Neural crest cell (in vitro differentiated cells): ENCODE measurements at places on chromosomes 1 and 21.

DNA sequence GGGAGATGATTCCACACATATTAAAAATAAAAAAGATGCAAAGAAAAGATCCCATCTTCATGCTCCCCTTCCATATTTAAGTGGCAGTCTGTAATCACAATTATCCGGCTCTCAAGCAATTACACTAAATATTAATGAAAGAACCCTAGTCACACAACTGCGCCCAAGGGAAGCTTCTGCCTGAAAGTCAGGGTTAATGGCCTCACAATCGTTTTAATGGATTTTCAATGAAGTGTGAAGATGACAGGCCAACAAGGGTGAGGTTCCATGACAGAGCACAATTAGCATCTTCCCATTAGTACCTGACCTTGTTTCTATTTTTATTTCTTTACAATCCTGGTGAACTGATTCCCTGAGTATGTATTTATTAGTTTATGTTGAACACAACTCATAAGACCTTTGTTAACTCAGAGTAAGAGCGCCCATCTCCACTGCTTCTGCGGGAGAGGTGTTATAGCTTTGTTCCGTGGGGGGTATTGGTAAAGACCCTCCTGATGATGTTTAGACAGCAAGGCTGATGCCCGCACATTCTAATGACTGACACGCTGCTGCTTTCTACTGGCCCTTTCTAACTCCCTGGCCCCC, 80.9 kb downstream of the IER5 start:
- no peak for DNase-seq

DNA sequence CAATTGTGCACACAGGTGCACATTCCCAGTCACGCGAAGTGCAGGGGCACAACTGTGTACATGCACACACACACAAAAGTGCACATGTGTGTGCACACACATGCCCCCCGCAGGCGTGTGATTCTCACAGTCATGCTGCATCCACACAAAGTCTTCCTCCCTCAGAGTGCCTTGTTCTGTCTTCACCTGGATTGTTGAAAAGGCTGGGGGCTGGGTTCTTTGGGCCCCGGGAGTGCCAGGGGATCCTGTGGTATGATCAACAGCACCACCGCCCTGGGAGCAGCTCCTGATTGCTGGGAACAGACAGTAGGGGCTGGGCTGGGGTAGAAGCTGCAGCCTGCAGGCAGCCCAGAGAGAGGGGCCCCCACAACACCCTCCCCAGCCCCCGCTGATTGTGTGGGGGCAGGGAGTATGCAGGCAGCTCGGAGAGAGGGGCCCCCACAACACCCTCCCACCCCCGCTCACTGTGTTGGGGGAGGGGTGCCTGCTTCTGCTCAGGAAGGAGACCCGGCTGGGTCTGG, 3.4 kb downstream of the COL18A1 start:
- no peak for DNase-seq

- DNase-seq = no peak
Observed at GRCh38 chr1:70112838-70113237, 92.5 kb downstream of the LRRC40 start.

DNA sequence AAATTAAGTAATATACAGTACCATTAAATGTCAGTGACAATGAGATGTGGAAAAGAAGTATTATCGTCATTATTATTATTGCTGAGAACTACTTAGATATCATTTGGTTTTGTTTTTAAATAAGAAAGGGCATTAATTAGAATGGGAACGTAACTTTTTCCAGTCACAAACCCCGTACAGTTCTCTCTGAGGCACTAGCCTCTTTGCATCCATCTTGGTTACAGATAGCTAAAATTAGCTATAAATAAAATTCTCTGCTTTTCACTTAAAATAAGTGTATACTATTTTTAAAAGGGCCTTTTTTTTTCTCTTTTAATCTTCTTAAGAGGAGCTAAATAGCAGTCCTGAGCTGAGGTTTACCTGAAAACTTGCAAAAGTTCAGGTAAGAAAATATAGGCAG, 7.6 kb downstream of the PTGS2 start:
- DNase-seq = no peak

DNA sequence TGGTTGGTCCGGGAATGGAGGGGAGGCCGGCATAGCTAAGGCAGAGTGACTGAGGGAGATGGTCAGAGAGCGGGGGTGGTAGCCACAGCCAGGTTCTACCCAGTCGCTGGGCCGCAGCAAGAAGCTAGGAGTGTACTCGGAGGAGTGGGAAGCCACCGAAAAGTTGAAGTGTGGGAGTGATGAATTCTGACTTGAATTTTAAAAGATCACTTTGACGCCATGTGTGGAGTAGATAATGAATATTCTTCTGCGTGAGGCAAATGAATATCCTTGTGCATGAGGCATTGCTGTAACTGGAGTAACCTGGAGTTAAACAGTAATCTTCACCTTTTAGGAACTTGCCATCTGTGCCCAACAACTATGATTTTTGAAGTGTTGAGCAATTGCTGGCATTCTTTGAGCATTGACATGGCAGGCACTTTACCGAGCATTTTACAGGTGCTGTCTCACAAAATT, 6.9 kb downstream of the CTPS1 start:
- no peak for DNase-seq

- no peak for DNase-seq
Observed at GRCh38 chr1:24903955-24904730, 25.9 kb downstream of the RUNX3 start.

DNA sequence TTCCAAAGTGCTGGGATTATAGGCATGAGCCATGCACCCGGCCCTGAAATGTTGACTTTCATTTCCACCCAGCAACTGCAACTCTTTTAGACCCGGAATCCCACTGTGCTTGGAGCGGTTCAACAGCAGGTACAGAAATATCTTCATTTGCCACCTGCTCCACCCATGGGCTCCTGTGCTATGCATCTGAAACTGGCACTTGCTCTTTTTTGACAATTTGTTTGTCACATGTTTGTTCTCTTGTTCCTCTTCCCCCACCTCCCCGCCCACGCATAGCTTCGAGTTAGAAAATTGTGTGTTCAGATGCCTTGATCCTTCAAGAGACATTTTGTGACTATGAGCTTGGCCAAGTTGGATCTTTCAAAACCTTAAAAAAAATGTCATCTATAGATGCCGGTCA, 2.4 kb upstream of the IFNLR1 start:
- no peak for DNase-seq

- DNase-seq = no peak
Observed at GRCh38 chr21:16768096-16768495, 744.7 kb upstream of the CXADR start.

DNA sequence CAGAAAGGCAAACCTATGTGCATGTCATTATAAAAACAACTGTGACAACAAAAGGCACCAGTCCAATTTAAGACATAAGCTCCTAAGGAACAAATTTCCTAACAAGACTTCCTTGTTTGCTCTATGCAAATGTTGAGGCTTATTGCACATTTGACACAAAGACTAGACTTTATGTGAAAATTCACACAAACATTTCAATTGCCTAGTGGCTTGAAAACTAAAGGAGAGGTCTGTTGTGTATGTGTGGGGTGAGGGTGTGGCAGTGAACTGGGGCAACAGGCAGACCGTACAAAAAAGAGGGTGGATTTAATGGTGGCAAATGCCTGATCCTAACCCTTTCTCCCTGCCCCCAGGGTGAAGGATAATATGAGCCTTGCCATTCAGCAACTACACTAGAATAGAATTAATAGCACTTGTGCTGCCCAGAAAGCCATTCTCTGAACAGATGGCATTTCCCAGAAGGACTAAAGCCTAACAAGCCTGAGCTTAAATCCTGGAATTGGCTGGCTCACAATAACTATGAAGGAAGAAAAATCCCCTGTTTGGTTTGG, 73.9 kb downstream of the GLUL start:
- no peak for DNase-seq

DNA sequence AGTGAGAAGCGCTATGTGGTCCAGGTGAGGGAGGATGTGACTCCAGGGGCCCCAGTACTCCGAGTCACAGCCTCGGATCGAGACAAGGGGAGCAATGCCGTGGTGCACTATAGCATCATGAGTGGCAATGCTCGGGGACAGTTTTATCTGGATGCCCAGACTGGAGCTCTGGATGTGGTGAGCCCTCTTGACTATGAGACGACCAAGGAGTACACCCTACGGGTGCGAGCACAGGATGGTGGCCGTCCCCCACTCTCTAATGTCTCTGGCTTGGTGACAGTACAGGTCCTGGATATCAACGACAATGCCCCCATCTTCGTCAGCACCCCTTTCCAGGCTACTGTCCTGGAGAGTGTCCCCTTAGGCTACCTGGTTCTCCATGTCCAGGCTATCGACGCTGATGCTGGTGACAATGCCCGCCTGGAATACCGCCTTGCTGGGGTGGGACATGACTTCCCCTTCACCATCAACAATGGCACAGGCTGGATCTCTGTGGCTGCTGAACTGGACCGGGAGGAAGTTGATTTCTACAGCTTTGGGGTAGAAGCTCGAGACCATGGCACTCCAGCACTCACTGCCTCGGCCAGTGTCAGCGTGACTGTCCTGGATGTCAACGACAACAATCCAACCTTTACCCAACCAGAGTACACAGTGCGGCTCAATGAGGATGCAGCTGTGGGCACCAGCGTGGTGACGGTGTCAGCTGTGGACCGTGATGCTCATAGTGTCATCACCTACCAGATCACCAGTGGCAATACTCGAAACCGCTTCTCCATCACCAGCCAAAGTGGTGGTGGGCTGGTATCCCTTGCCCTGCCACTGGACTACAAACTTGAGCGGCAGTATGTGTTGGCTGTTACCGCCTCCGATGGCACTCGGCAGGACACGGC, 2.2 kb downstream of the CELSR2 start:
- no peak for DNase-seq

- DNase-seq = no peak
Observed at GRCh38 chr1:48741380-48741779, 35.3 kb downstream of the BEND5 start.

DNA sequence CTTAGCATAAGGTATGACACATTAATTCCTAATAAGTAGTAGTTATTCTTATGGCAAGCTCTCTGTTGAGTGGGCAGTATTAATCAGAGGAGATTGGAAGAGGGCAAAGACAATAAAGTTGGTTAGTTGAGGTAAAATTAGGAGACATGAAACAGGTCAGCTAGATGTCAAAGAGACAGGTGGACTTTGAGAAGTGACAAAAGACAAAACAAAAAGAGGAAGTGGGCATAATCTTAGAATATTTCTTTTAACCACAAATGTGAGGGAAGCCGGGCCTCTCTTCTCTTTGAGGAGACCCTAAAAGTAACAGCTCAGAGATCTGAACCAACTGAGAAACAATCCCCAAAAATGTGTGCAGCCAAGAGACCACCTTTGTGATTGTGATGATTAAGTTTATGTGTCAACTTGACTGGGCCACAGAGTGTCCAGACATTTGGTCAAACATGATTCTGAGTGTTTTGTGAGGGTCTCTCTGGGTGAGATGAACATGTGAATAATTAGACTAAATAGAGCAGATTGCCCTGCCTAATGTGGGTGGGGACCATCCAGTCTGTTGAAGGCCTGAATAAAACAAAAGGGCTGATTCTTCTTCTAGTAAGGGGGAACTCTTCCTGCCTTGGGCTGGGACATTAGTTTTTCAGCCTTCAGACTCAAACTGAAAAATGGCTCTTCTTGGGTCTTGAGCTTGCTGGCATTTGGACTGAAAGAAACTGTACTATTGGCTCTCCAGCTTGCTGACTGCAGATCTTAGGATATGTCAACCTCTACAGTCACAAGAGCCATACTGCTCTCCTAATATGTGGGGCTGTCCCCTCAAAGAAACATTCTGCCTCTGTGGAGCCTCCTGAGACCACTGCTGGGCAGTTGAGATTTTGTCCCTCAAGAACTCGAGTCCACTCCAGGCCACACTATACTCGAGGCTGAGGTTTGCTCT, 40.0 kb downstream of the FCRL5 start:
- DNase-seq = no peak

DNA sequence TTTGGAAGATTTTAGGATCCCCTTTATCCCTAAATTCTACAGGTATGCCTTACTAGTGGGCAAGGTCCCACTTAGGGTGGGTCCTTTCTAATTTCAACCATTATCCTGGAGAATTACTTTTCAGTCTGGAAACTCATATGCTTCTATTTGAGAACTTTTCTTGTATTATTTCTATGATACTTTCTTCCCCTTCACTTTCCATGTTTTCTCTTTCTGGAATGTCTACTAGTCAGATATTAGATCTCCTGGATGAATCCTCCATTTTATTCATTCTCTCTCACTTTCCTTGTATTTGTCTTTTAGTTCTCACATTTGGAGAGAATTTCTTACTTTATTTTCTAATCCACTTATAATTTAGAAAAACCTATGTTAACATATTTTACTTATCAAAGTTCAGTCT, 83.9 kb upstream of the SIPA1L2 start:
- DNase-seq = no peak

GRCh38 chr1:80417671-80418070, 1383.1 kb upstream of the ADGRL2 start:
- no peak for DNase-seq
